ENCODE measurements at places on chromosomes 1 and 21. TPM values are rescaled to one million over a fixed set of nuclear protein-coding genes. Genes with fewer than 3 reads are reported as not detected.

DNA sequence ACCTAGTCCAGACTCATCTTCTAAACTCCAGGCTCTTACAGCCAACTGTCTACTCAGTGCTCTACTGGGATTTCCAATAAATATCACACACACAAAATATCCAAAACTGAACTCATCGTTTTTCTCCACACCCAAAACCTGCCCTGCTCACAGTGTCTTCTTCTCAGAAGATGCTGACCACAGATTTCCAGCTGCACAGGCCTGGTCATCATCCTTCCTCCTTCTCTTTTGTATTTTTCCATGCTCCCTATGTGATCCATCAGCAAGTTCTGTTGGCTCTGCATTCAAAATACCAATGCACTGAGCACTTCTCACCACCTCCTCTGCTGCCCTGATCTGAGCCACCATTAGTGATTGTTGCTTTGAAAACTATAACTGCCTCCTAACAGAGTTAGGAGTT is 159.5 kb upstream of the KAZN start:
- H3K4me1 ChIP-seq = no peaks in the 10 kb centered on the region
- no peak for DNase-seq
- H3K27ac ChIP-seq = no peak overlapping the region
- no peaks in the 10 kb centered on the region for H3K36me3 ChIP-seq
- no peaks in the 10 kb centered on the region for H3K27me3 ChIP-seq
- no peak overlapping the region for H3K4me3 ChIP-seq

DNA sequence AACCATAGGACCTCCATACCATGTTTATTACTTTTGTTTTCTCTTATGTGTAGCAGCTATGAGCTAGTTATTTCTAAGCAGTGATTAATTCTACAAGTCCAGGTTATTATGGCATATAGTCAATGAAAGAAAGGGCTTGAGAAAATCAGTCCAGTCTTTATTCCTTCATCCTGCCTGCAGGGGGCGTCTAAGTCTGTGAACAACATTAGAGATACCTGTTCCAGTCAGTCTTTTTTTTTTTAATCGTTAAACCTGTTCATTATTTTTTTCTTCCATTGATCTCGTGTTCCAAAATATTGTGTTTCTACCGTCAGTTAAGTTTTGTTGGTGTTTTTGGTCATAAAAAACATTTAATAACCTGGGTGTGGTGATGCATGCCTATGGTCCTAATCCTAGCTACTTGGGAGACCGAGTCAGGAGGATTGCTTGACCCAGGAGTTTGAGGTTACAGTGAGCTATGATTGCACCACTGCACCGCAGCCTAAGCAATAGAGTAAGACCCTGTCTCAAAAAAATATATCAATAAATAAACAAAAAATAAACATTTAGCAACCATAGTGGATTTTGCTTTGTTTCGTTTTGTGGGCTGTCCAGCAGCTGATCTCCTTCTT is 29.4 kb upstream of the CD2 start:
- H3K27me3 ChIP-seq = no peaks in the 10 kb centered on the region
- no peak overlapping the region for H3K27ac ChIP-seq
- H3K4me1 ChIP-seq = peaks cover 23% of the 10 kb centered on the region
- no peaks in the 10 kb centered on the region for H3K36me3 ChIP-seq

DNA sequence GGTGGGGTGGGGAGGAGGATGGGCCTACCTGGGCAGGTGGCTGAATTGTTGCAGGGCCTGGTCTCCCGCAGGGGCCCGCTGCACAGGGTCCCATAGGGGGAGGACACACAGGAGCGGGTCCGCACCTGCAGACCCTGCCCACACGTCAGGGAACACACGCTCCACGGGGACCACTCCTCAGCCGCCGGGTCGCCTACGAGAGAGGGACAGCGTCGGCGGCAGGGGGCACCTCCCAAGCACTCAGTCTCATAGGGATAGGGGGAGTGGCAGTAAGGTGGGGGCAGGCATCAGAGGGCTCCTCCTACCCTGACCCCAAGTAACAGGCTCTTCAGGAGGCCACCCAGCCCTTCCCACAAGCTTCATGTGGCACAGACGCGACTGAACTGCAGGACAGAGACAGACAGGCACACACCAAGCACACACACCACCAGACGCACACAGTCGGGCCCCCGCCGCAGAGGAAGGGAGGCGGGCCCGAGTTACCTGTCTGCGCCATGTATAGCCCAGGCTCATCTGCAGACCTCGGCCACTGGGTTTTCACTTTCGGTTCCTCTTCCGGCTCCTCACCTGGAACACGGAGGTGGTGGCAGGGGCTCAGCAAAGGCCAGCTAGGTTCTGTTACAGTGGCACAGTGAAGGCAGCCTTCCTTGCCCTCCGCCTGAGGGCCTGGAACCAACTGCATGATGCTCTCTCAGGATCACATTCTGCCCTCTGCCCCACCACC is 19.8 kb downstream of the ADGRB2 start:
- H3K27ac ChIP-seq = no peak overlapping the region
- no peak overlapping the region for H3K4me3 ChIP-seq
- peaks cover 15% of the 10 kb centered on the region for H3K4me1 ChIP-seq
- no peak for DNase-seq
- no peaks in the 10 kb centered on the region for H3K36me3 ChIP-seq
- H3K27me3 ChIP-seq = peaks cover 10% of the 10 kb centered on the region

DNA sequence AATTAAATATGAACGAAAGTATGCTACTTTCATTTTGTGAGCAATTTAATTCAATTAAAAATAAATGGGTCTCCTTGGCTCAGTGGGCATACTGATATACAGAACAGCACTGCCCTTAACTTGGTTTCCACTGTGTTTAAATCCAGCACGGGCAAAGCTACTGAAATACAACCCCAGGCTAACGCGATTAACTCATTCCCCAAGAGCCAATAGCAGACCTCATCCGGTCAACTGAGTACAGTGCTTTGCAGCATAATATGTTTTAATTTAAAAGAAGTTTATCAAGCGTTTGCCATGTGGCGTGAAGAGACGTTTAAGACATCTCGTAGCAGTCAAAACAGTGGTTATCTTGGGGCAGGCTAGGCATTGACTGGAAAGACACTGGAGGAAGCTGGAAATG is 118.6 kb downstream of the PROX1 start:
- H3K27ac ChIP-seq = no peak overlapping the region
- no peak for DNase-seq
- no peaks in the 10 kb centered on the region for H3K27me3 ChIP-seq
- no peaks in the 10 kb centered on the region for H3K4me1 ChIP-seq

DNA sequence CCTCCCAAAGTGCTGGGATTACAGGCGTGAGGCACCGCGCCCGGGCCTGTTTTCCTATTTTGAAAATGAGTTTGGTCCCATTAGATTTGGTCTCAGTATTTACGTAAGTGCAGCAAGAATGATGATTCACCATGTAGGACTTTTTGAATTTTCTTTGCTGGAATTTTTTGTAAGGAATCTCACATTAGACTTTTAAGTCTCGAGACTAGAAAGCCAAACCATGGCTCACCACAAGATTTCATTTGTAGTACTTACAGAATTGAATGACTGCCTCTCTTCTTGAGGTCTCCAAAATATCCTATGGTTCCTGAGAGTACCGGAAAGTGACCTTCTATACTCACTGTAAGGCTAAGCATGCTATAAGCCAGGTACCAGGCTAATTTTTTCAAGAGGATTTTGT is 325 bp downstream of the OR14A2 start:
- H3K36me3 ChIP-seq = no peaks in the 10 kb centered on the region
- no peak overlapping the region for H3K4me3 ChIP-seq
- no peak overlapping the region for H3K27ac ChIP-seq
- DNase-seq = no peak

Gene FCRL1
- not detected for total RNA-seq

Gene ZNF436
- 6.8 TPM for total RNA-seq

Measured in activated CD4-positive, alpha-beta memory T cell treated with anti-CD3 and anti-CD28 coated beads, Interleukin-2, amount 10 ng/mL, durations not matched to agents 7 days and 5 days (primary cell).